Anterior cingulate cortex (tissue), 58 donors: ENCODE measurements at places on chromosomes 13 and 19.

GRCh38 chr19:30011051-30011578, 69.1 kb downstream of the URI1 start:
- no peak for DNase-seq

DNA sequence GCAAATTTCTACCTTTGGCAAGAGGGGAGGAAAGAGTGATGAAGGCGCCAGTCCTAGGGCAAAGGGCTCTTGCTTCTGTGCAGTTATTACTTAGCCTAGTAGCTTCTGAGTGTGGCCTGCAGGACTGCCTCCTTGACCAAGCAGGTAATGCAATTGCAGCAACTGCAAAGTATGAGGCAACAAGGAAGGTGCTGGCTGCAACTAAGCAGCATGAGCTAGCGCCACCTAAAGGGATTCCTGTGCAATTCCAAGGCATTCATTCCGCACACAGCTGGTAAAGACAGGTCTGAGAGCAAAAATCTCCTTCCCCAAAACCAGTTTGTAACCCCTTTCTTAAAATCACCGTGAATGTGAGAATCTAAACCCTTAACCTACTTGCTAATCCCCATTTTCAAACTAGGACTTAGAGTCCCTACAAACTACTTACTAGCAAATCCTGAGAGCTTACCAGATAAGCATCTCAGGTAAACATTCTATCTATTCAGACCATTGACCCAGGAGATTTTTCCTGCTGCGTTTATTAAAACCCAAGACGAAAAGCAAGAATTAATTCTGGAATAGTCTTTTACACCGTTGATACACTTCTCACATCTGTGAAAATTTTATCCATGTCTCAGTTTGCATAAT, 62.9 kb downstream of the DCT start:
- DNase-seq: no peak

- DNase-seq: no peak
Measured at GRCh38 chr13:37138169-37138568, 32.7 kb upstream of the CSNK1A1L start.

DNA sequence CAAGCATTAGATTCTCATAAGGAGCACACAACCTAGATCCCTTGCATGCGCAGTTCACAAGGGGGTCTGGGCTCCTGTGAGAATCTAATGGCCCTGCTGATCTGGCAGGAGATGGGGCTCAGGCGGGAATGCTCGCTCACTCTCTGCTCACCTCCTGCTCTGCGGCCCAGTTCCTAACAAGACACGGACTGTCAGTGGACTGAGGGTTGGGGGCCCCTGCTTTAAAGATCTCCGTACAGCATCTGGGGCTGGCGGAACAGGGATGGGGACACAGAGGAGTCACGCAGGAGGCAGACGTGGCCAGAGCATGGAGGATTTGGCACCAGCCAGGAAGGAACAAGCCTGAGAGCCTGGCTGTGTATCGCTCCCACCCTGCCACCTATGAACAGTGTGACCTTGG, 37.3 kb upstream of the ZNF536 start:
- DNase-seq: no peak

- no peak for DNase-seq
Measured at GRCh38 chr13:60094385-60095088, 69.2 kb downstream of the DIAPH3 start.

- DNase-seq: no peak
Measured at GRCh38 chr13:110957181-110957884, 42.5 kb upstream of the ANKRD10 start.

DNA sequence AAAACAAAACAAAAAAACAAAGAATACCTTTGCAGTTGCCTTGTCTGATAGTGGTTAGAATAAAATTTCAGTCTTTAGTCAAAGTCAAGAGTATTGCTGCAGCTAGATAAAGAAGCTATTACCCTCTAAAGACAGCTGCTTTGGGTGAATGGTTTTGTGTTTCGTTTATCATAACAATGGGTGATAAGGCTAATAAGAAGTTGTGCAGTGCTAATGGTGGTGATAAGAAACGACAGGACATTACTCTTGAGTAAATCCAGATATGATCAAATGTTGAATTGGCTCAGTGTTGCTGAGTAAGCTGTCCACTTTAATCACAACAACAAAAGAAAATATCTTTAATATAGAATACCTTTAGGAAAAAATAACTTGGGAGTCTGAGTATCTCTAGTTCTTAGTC, 1825.3 kb downstream of the SLITRK5 start:
- no peak for DNase-seq

- no peak for DNase-seq
Measured at GRCh38 chr13:98892821-98893220, 85.0 kb downstream of the DOCK9 start.

GRCh38 chr19:7905859-7906258, 2.2 kb downstream of the MAP2K7 start:
- DNase-seq: no peak

- DNase-seq: no peak
Measured at GRCh38 chr13:59208405-59209195, 955.1 kb downstream of the DIAPH3 start.

- no peak for DNase-seq
Measured at GRCh38 chr13:52784591-52785340, 45.1 kb upstream of the CNMD start.

DNA sequence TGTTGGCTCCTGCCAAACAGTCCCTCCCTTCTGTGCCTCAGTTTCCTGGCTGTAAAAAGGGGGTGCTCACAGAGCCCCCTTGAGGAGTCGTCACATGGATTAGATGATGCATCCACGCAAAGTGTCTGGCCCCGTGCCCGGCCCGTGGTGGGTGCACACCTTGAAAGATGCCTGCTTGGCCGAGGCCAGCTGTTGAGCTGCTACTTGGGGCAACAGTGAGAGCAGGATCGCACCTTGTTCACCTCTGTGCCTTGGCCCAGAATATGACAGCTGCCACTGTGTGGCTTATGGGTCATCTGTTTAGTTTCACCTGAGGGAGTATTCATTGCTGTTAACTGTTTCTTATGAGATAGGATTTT, 17.7 kb downstream of the CRTC1 start:
- no peak for DNase-seq

GRCh38 chr13:30103161-30103840, 204.1 kb downstream of the KATNAL1 start:
- no peak for DNase-seq

GRCh38 chr19:48770266-48770665, 14.9 kb downstream of the FGF21 start:
- DNase-seq: no peak

GRCh38 chr13:109182777-109183465, 553.5 kb downstream of the MYO16 start:
- no peak for DNase-seq

DNA sequence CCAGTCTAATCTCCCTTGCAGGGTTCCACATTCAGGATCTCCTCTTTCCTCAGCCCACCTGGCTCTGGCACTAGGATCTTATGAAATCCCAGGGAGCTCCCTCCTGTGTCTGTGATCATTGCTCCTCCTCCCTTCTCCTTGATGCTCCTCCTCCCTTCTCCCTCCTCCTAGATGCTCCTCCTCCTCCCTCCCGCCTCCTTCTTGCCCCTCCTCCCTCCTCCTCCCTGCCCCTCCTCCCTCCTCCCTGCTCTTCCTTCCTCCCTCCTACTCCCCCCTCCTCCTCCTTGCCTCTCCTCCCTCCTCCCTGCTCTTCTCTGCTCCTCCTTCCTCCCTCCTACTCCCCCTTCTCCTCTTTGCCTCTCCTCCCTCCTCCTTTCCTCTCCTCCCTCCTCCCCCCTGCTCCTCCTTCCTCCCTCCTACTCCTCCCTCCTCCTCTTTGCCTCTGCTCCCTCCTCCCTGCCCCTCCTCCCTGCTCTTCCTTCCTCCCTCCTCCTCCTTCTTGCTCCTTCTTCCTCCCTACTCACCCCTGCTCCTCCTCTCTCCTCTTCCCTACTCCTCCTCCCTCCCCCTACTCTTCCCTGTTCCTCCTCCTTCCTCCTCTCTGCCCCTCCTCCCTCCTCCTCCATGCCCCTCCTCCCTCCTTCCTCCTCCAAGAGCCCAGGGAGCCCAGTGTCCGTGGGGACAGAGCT, 14.9 kb upstream of the ZBTB7A start:
- DNase-seq: no peak

DNA sequence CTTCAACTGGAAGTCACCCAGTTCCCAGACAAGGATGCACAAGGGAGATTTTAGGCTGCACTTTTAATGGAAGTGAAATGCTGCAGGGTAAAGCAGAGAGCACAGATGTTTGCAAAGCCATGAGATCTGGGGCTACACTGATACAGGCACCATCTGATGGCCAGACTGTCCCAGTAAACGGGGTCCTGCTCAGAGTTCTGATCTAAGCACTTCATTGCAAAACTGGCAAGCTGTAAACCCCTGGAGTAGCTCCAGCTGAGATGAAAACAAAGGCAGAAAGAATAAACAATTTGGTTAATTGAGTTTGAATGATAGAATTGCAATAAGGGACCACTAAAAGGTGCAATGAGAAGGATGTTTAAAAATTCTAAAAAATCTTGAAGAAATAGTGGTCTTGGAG, 197.1 kb downstream of the OXGR1 start:
- DNase-seq: no peak

DNA sequence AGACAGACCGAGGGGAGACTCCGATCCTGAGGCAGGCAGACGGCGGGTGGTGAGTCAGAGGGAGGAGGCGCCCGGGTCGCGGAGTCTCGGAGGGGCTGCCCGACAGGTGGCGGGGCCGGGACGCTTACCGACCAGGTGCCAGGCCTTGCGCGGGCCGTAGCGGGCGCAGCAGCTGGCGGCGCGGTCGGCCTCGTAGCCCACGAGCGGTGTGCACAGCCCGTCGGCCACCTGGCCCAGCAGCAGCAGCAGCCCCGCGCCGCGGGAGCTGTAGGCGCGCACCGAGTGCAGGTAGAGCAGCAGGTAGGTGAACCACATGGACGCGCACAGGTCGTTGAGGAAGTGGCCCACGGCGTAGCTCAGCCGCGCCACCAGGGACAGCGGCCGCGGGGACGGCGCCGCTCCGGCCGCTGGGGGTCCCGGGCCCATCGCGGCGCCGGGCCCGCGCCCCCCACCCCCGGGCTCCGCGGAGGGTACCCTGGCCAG, 367 bp downstream of the MFSD12 start:
- DNase-seq: no peak

DNA sequence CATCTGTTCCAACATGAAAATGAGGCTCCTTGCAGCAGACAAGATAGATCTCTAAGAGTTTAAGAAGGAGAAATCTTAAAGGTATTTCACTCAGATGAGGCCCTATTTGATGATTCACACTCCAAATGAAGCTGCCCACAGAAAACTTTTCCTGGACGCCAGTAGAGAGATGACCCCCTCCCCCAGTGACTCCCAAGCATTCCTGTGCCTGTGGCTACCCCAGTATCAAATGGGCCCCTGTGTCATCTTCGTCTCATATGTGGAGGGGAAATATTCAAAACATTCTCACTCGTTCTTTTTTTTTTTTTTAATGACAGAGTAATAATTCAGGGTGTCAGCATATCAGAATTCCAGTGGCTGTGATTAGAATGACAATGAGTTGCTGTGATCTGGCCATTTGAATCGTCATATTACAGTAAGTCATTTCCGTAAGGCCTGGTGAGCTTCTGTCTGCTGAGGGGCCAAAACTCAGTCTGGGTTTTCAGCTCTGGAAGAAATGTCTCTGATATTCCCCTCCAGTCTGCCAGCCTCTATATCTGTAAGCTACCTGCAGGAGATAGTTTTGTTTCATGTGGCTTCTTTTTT, 194.7 kb downstream of the URI1 start:
- DNase-seq: no peak

- DNase-seq: no peak
Measured at GRCh38 chr13:38662362-38662761, 24.5 kb upstream of the FREM2 start.

GRCh38 chr13:49615836-49616675, 12.3 kb upstream of the ARL11 start:
- DNase-seq: no peak

DNA sequence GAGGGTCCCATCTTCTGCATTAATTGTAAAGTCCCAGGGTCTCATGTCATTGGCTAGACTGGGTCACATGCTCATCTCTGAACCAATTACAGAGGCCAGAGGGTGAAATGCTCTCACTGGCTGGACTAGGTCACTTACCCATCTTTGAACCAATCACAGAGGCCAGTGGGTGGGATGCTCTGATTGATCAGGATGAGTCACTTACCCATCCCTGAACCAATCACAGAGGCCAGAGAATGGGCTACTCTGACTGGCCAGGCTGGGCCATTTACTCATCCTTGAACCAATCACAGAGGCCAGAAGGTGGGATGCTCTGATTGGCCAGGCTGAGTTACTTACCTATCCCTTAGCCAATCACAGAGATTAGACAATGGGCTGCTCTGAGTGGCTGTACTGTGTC, 5.3 kb downstream of the MISP start:
- no peak for DNase-seq

DNA sequence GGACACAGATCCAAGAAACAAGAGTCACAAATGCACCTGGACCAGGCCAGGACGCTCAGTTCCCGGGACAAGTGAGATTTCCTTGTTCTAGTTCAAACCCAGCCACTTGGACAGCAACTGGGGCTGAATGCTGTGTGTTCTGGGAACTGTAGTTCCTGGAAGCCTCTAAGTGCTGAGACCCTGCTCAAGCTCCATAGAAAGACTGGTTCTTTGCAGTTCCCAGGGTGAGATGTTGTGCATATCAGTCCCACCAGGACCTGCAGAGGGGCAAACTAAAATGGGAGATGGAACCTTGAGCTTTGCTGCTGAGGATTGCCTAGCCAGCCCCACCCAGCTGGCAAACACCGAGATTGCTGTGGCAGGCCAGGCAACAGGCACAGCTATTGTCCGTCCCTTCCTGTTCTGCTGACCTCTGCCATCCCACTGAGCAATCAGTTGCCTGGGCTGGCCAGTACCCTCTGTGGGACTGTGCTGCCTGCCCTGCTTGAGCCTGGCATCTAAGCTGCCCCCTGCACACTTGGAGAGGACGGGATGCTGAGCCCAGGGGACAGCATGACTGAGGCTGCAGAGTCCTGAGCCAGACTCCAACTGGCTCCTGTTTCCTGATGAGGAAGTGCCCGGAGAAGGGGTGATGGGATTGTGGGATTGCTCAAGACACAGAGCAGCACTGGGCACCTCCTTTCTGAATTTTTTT, 1.4 kb upstream of the GIPC1 start:
- peak; percentile 52 for DNase-seq

- no peak for DNase-seq
Measured at GRCh38 chr13:28031896-28032288, 43.4 kb upstream of the URAD start.

DNA sequence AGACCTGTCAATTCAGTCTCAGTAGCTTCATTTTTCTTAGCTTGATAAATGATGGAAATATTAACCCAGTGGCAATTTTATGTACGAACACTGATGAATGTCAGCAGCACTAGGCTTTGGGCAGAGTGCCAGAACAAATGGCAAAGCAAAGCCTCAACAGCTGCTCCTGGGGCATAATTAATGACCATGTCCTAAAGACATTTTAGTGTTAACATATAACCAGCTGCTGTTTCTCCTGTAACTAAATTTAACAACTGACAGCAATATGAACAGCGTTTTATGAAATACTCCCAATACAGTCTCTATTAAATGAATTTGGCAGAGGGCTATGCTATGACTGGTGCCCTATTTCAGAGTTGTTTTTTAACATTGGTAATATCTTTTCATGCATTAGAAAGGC, 47.1 kb downstream of the ZNF568 start:
- DNase-seq: no peak
